ENCODE measurements at places on chromosomes 4 and X.

DNA sequence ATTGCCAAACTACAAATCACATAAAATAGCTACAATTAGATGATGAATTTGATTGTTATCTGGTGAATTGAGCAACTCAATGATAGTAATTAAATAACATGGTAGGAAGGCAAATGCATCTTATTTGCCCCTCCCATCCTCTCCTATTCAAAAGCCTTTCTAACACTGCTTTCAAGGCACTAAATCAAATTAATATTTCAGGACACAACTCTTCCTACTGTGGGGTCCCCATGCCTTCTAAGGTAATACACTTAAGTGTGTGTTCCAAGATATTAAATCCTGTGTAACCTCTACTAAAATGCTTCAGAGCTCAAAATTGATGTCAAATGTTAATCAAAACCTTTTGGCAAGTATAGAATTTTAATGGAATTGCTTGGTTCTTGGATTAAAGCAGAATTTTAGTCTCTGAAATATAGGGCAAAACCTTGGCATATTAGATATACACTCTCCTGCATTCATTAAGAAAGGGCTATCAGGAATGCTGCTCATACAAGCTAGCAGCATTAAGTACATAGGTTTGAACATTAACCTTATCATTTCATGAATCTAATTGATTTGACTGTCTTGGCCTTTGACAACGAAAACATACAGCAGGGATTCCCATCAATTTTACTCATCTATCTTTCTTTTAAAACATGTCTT lies 371.8 kb upstream of the GALNTL6 start:
- DNase-seq: no peak

- DNase-seq: peak; percentile 28
Observed at GRCh38 chr4:41693629-41694028, 54.9 kb downstream of the PHOX2B start.

DNA sequence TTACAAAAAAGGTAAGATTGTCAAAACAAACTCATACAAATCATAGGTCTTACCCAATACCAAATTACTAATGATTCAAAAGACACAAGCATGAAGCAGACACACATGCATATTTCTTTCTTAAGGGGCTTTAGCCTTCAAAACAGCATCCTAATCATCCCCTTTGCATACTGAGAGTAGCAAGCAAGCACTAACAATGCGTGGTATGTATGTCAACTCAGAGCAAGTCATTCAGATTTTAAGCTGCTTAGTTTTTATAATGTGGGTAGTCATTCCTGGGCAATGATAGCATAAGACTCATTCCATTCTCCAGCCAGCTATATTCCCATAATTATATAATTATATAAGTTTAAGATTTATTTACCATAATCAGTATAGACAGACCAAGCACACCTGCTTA lies 219.6 kb downstream of the DKK2 start:
- no peak for DNase-seq

GRCh38 chr4:143189528-143189927 lies 4.8 kb downstream of the USP38 start:
- DNase-seq: no peak

GRCh38 chr4:151114986-151115385 lies 15.6 kb downstream of the RPS3A start:
- DNase-seq: no peak

DNA sequence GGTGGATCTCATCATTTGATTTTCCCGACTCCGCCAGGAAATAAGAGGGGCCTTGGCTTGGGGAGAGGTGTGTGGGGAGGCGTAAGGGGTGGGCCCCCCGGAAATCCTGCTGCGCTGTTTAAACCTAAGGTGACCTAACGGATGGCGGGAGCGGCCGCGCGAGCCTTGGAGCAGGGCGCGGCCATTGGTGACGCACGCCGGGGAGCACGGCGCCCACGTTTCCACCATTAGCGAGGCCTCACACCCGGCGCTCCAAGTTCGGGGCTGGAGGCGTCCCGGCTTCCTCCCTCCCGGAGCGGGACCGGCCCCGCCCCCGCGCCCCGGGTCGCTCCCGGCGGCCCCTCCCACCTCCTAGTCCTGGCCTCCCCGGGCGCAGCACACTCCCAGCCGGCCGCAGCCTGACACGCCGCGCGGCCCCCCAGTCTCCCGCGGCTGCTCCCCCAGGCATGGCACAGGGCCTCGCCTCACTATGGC lies at the start of gene SMS:
SMS (plus strand) TSS at position 354 of the 474 bp plus-strand sequence; CDS start at position 470, 116 bp downstream.
- peak; percentile 78 for DNase-seq

DNA sequence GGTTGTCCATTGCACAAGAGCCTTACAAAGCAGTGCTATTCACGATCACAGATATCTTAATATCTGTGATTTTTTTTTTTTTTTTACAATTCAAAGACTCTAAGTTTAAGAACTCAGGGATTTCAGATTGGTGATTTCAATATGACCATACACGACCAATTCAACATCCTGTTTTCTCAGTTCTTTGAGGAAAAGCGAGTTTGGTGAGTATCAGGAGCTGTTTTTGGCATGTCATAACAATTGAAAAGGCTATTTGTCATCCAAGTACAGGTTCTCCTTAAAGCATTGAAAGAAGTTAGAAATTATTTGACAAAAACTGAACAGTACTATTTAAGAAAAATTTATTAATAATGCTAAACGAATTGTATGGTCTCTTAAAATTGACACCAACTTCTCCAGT lies 9.1 kb upstream of the ARHGEF6 start:
- no peak for DNase-seq

GRCh38 chr4:60463857-60464502 lies 736.1 kb upstream of the ADGRL3 start:
- no peak for DNase-seq

DNA sequence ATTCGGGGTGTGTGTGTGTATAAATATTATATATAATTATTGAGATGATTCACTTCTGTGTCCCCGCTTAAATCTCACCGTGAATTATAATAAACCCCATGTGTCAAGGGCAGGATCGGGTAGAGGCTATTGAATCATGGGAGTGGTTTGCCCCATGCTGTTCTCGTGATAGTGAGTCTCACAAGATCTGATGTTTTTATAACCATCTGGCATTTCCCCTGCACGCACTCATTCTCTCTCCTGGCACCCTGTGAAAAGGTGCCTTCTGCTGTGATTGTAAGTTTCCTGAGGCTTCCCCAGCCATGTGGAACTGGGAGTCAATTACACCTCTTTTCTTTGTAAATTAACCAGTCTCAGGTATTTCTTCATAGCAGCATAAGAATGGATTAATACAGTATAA lies 851.4 kb upstream of the AGA start:
- no peak for DNase-seq

DNA sequence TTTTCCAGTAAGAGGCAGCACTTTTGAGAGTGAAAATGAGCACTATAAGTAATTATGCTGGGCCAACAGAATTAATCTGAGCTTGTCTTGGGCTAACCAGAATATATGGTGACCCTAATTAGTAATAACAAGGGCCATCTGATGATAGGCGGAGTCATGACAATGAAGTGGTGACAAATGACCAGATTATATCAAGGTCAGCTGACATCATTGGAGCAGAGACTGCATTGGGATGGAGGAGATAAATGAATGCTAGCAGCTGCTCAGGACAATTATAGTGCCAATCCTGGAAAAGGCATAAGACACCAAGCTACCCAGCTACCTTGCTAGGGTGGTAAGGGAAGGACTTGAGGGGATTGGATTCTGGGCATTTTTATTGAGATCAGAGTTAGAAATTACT lies 1548.7 kb downstream of the RPA4 start:
- no peak for DNase-seq

DNA sequence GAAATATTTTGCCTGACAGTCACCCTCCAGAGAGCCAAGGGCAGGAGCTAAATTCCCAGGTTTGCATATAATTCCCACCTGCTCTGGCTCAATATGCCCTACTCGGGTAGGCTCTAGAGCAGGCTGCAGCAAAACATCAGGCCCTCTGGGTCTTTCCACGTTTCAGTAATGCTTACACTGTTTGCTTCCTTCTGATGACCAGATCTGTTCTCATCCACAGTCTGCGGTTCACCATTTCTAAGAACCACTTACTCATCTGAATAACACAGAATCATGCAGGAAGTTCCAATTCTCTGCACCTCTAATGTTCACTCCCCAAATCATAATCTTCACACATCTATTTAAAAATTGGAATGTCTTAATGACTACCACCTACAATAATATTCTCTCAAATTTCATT lies 141.4 kb downstream of the PPP3CA start:
- DNase-seq: no peak

DNA sequence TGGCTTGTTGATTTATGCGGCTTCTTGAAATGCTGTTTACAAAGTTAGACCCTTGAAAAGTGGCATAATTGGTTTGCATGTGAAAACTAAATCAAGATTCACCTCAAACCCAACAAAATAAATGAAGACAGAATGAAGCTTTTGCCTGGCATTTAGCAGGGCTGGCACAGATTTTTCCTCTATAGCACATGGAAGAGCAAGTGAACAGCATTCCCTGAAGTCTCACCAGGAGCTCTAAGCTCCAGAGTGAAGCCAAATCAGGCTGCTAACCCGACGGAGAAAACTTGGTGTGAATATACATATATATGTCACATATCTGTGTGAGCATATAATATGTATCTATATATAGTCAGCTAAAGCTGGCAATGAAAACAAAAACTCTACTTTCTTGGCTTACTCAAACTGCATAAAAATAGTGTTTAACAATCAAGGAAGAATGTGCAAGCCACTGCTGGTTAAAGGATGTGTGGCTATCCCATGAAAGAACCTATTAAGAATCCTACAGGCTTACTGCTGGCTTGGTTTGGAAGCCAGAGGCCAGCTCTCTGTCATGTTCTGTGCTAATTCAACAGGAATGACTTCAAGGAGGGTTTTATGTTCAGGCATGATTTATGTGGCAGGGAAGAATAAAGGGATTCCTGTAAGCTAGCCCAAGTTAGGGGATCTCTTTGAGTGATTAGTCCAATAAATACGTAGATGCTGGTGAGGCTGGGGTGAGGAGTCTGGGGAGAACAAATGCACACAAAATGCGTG lies 69.9 kb downstream of the MFAP3L start:
- DNase-seq: no peak

GRCh38 chrX:23548164-23548563 lies 119.1 kb upstream of the PRDX4 start:
- DNase-seq: no peak

DNA sequence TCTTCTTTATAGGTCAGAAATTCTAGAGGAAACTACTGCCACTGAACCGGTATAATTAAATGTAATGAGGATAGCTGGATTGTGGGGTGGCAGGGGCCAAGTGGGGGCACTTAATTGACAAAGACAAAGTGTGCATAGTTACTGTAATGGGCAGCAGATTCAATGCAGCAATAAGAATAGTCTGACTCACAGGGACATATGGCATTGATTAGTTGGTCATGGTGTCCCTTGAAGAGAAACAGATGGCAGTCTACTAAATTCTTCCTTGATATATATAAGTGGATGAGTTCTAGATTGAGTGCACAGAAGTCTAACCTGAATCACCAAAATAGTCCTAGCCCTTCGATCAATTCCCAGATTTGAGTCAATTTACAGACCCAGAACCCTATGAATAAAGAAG lies 31.6 kb downstream of the ETDC start:
- no peak for DNase-seq

GRCh38 chr4:24850674-24851073 lies 55.3 kb downstream of the SOD3 start:
- DNase-seq: no peak

DNA sequence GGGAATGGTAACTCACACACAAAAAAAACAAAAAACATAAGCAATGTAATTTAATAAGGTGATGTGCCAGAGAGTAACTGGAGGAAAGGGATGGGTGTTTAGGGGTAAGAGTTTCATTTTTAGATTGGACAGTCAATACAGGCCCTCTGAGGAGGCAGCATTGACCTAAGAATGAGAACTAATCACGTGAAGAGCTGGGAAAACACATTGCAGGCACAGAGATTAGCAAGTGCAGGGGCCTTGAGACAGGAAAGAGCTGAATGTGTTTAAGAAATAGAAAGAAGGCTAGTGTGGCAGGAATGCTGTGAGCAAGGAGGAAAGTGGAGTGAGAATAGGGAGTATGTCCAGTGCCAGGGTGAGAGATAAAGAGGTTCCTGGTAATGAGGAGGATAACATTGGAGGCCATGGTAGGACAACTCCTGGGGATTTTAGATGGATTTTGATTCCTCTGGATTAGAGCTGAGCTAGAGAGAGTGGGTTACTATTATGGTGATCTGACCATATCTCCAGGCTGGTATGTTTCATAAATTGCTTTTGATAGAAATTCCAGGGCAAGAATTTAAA lies 17.6 kb downstream of the PDLIM5 start:
- no peak for DNase-seq

- no peak for DNase-seq
Observed at GRCh38 chrX:40420899-40421729, 159.7 kb upstream of the ATP6AP2 start.

- DNase-seq: peak; percentile 91
Observed at GRCh38 chr4:5890063-5890727, 2.7 kb downstream of the CRMP1 start.

- no peak for DNase-seq
Observed at GRCh38 chr4:137651128-137651527, 118.8 kb upstream of the PCDH18 start.

- peak; percentile 13 for DNase-seq
Observed at GRCh38 chrX:134631426-134632346, 26.6 kb downstream of the PLAC1 start.

DNA sequence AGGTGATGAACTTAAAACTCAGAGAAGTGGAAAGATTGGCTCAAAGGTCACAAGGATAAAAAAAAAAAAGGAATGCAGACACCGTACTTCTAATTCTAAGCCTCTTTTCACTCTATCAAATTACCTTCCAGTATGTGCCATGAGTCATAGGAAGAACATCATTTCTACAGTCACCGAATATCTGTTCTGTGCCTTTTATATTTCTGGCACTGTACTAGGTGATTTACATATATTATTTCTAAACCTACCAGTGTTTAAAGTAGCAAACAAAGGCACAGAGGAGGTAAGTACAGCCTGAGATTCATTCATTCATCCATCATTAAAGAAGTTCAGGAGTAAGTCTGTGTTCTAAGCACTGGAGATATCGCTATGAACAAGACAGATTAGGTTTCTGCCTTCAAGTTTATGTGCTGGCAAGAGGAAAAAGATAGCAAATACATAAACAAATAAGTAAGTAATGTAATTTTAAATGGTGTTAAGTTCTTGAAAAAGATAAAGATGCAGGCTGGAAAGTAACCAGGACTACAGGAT lies 65.3 kb downstream of the PALLD start:
- no peak for DNase-seq

DNA sequence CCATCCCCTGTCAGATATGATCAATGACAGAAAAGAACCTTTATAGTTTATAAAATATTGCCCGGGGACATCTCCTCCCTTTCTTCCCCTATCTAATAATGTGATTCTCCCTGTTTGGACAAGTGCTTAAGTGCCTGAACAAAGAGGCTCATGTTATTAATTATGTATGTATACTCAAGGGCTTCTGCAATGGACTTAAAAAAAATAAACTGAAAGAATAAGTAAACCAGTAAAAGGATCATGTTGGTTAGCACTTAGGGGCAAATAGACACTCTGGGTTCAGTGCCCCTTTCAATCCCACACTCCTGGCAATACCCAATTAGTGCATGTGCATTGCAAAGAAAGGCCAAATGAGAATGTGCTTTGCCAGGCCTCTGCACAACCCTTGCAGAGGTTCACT lies 30.7 kb upstream of the RPS6KA6 start:
- no peak for DNase-seq
